ENCODE measurements at places on chromosomes 7 and 10.

DNA sequence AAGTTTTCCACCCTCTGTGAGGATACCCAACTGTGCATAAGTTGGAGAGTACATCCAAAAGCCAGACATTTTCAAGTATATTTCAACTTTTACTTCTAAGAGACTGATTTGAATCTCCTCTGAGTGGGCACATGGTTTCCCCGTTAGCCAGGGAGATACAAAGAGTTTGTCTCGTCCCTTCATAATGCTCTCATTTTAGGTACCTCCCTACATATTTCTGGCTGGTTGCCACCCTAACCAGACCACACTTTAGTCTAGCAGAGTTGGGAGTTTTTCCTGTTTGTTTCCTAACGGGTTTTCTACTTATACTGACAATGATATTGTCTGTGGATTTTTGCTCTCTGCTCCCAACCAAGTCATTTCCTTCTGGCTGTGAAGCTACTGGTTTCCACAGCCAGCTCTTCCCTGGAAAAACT is 180.3 kb downstream of the CCDC71L start:
- DNase-seq, result no peak

DNA sequence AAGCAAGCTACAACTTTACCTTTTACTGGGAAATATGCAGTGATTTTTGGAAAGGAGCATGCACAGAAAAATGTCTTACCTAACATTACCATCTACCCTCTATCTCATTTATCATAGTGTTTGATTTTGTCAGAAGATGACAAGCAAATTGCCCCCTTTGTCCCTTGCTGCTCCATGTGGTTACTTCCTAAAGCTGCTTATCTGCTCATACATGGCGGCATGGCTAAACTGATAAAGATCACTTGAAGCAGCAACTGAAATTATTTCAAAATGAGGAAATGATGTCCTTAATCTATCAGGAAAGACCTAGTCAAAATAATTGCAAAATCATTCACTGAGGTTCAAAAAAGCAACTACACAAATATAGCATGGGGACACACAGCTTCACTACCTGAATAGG is 1198.5 kb upstream of the SORCS1 start:
- DNase-seq, result no peak

- no peak for DNase-seq
Measured at GRCh38 chr7:27895551-27895950, 155.6 kb downstream of the TAX1BP1 start.

DNA sequence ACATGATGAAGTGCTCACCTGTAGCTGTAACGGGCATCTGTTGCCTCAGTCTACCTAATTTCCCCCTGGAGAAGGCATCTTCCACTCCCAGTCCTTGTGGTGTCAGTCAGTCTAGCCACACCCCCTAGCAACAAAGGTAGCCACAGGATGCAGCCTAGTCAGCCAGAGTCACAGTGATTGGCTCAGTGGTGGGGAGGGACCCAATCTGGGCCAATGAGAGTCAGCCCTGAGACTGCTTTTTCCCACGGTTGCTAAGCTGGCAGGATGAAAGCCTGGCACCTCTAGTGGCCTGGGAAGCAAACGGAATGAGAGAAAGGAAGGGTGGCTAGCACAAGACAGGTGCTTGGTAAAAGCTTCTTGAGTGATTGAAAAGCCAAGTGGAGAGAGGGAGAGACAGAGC is 118.6 kb downstream of the SH3PXD2A start:
- no peak for DNase-seq

Measured in activated CD8-positive, alpha-beta memory T cell treated with anti-CD3 and anti-CD28 coated beads, Interleukin-2, amount 50 U/mL, for 4 hours (primary cell).